ENCODE measurements at places on chromosomes 5 and 9.

DNA sequence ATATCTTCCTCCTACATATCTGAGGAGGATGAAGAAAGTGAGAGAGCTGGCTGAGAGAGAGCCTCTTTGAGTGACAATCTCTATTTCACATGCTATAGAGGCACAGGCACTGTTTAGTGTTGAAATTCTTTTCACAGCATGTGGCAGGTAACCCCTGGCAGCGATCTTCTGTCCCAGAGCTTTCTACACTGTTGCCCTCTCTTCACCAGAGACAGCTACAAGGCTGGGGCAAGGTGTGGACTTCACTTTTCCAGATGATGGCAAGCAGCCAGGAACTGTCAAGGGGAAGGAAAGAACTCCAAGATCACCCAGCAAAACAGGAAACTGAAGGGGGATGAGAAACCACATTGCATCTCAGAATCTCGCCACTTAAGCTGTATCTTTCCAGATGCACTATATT is 205.2 kb downstream of the CAAP1 start:
- no peak for DNase-seq

DNA sequence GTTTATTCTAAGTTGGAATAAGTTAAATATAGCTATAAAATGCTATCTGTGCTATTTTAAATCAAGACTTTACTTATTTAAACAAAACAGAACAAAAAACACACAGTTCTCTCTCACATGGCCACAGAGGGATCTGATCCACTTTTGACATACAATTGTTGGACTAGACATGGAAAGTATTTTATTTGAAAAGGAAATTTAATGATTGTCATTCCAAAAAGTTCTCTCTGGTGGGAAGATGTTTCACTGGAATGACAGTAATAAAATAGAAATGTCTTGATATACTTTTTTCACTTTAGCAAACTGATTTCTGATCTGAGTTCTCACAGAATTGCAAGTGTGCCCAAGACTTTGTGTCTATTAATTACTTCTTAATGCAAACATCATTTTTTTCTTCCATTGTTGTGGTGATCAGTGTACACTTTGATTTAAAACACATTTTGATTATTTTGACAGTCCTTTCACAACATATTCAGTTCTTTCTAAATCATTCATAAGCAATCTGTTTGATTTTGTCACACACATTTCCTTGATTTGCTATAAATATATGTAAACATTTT is 30.1 kb upstream of the MINAR2 start:
- DNase-seq, result no peak

GRCh38 chr5:113896789-113897188 is 383.3 kb downstream of the YTHDC2 start:
- DNase-seq, result no peak

DNA sequence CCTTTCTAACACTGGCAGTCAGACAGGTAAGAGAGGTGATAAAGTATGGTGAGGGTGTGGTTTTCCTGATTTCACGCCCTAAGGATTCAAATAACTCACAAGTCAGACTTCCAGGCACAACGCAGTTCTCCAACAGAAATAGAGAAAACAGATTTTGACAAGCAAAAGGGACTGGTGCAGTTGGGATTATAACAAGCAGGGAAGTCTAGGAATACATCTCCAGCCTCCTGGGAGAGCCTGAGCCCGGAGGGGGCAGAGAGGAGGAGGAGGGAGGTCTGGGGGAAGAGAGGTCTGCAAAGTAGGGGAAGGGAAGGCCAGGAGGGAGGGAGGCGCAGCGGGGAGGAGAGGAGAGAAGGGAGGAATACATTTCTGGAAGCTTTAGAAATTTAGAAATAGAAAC is 1.6 kb downstream of the CMBL start:
- DNase-seq, result no peak

GRCh38 chr9:125561509-125562148 is 145.4 kb downstream of the MAPKAP1 start:
- no peak for DNase-seq

- DNase-seq, result no peak
These were observed 168.0 kb upstream of the ZNF618 start for GRCh38 chr9:113707953-113708695.
